Stromal cell of bone marrow (primary cell): ENCODE measurements at places on chromosomes 12 and 14.

DNA sequence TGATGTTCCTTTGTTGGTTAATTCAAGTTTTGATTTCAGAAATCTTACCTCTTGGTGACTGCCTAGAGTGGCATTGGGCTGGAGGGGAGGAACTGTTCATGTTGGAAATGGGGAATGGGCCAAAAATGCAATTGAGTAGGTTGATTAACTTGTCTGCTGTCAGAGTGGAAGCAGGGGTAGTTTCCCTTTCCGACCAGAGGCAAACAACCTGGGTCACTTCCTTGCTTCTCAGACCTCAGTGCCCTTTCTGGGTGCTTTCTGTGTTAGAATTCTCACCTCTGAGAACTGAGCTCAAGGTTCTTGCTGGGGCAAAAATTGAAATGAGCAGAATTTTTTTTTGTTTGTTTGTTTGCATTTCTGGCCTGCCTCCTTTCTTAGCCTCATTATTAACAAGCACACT is 2.3 kb upstream of the M6PR start:
- no peak for DNase-seq

DNA sequence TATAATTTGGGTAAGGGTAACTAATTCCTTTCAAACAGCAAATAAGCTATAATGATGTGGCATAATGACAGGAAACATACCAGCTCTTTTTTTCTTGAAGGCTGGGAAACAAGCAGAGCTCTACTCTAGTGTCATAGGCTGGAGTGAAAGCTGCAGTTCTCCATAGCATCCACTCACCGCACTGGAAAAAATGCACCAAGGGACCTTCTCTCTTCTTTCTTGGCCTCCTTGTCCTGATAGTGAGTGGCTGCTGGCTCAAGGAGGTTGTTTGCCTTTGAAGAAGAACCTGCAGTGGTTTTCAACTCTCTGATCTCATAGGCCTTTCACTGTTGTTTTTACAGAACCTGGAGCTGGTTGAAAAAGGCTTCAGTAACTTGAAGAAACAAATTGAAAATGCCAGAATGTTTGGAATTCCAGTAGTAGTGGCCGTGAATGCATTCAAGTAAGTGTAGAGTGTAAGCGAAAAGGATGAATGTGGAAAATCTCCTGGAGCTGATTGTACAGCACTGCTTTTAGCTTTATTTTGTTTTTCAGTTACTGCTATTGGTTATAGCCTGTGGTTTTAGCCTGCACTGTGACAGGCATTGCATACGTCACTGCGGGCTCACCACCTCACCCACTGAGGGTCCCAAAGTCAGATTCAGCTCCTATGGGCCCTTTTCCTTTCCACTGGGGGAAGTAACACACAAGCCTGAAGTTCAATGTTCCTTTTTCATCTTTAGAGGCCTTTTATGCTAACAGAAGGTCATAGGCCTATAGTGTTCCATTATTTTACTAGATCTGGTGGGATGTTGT is 17.2 kb upstream of the AKAP5 start:
- no peak for DNase-seq

- DNase-seq, result no peak
Measured at GRCh38 chr12:54371328-54372112, 7.2 kb upstream of the GPR84 start.

DNA sequence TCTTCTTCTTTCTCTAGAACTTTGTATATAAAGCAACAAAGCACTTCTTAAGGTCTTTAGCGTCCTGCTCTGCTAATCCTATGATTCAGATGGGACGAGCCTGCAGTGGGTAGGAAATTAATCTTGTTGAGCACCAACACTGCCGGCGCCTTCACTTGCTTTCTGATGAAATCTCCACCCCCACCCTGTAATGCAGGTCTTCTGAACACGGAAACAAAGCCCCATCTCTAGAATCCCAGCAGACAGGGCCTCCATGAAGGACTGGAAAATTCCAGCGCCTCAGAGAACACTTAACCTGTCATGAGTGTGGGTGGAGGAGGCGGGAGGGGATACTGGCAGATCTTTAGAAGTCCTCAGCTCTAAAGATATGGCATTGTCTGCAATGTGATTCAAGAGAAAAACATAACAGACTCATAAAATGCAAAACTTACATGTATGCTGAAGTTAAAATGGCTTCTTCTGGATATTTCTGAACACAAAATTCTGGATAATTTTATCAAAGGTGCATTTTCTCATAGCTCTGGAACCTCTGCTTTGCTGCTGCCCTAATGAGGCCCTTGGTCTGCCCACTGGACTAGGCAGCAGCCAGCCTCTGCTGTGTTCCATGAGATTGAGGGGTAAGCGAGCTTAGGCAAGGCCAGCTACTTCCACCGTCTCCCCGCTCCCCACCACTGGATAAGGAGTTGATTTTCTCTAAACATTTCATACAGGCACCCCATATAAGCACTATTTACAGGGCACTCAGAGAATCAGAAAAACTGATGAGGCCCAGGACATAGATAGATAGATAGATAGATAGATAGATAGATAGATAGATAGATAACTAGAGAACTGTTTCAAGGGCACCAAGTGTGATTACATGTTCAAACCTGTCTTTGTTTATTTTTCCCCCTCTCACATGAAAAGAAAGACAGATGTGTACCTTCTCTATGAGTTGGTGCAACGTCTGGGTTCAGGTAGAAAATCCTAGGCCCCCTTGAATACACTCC is 43.1 kb downstream of the ZFP36L1 start:
- DNase-seq, result no peak

DNA sequence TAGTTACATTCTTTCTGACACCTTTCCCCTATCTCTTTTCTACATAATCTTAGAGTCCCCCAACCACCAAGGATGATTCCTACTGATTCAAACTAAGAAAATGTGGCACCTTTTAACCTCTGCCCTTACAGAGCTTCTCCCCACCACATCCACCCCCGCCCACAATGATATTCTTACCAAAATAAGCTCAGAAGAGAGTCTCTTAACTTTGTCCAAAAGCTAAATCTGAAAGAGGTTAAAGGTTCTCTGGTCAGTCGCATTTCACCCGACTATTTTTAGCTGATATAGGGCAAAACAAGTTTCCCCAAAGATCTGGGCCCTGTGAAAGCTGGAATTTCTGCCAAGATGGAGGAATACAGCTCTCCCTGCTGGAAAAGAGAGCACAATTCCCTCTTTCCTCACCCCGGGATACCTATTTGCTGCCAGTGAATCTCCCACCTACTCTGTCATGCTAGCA is 128.6 kb downstream of the ZFP36L1 start:
- no peak for DNase-seq

DNA sequence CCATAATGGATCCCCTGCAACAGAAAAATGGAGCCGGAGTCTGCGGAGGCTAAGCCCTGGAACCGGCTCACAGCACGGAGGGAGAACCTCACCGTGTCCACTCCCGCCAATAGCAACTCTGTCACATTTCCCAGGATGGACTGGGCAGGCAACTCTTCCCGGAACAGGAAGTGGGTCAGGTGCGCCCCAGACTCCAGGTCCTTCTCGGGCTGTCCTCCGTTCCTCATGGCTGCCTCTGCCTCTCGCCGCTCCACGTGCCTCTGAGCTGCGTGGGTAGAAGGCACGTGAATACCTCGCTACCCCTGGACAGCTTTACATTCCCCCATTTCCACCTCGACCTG is 2.2 kb downstream of the CYP27B1 start:
- no peak for DNase-seq
